Stimulated activated CD4-positive, alpha-beta T cell treated with anti-CD3 and anti-CD28 coated beads, TNF-alpha, amount 100 ng/mL, for 24 hours (primary cell): ENCODE measurements at places on chromosomes 6 and 20.

DNA sequence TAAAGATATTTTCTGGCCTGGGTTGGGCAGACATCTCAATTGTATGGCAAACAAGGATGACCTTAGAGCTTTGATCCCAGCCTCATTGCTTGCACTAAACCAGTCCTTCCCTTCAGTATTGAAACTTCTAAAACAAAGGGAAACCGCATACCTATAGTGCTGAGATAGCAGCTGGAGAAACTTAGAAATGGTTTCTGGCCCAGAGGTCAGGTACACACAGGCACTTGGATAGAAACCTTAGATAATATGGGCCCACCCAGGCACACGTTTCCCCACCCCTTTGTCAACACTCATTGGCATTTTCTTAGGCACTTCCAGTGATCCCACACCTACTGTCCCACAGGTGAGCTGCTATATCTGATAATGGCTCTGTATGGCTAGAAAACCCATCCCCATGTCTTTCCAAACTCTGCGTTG lies 22.1 kb downstream of the NRSN1 start:
- DNase-seq, result no peak

DNA sequence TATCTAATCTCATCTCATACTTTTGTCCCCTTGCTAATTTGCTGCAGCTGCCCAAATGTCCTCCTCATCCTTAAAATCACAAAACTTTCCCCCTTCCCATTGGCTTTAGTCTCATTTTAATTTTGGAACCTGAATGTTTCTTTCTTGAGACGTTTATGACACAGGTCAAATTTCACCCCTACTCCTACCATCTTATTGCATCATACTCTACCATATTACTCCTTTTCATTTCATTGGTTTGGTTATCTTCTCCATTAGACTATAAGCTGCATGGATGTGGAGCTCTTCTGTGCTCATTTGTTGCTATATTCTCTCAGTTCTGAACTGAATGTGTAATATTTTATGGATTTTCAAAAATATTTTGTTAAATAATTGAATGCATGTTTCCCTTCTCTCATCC lies 688.6 kb downstream of the CBLN4 start:
- no peak for DNase-seq

GRCh38 chr6:122778985-122779661 lies 393 bp upstream of the FABP7 start:
- DNase-seq, result no peak

GRCh38 chr6:70503813-70504465 lies 62.8 kb upstream of the SDHAF4 start:
- no peak for DNase-seq

GRCh38 chr20:3890398-3890751 lies 1.2 kb downstream of the PANK2 start:
- no peak for DNase-seq

- no peak for DNase-seq
Observed at GRCh38 chr6:132498638-132499037, 14.3 kb downstream of the STX7 start.

DNA sequence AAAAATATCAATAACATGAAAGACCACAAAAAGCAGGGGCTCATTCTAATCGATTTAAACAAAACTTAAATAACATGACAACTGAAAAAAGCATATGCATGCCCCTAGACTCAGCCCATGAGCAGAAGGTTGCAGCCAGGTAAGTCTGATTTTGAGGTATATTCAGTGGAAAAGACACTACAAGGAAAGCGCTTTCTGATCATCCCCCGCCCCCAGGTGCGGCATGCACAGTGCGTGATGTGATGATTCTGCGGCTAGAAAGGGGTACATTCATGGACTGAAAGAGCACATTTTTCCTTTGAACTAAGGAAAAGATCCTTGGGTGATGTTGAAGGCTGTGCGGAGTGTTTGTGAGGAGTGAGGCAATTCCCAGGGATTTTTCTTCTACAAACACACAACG lies 16.9 kb upstream of the FOXC1 start:
- no peak for DNase-seq

DNA sequence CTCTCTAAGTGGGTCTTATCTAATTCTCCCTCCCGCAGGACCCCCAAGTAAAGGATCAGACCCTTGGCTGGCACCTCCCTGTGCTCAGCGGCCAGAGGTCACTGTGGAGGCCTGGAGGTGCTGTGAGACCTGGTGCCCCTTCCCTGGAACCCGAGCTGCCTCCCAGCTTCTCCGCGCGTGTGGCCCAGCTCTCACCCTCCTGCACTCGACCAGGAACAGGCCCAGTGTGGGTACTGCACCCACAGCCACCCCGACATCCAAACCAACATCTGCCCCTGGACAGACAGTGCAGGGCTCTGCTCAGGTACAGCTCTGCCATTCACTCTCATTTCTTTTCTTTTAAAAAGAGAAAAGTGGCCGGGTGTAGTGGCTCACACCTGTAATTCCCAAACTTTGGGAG lies 42.4 kb downstream of the TMEM242 start:
- no peak for DNase-seq

DNA sequence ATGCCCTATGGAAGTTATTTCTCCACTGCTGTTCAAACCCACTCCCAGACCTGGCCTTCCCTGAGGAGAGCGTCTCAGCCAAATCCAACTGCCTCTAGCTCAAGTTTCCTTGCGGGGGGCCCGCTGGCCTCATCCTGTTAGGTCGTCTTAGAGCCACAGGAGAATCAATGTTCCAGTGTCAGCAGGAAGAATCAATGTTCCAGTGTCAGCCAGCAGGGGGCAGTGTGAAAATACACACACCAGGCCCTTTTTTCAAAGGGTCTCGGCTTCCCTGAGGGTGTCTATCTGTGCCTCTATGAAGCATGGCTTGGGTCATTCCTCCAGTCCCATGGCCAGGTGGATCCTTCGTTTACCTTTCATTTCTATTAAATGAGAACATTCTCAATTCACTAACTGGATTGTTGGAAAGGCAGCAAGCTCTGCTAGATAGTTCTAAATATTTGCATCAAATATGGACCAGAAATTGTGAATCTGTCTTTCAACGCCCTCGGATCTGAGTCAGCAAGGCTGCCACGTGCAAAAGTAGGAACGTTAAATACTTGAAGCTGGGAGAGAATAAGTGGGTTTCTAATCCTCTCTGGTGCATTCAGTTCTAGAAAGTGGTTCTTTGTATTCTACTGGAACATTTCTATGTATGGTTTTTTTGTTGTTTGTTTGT lies 19.2 kb downstream of the PRND start:
- peak; percentile 38 for DNase-seq

DNA sequence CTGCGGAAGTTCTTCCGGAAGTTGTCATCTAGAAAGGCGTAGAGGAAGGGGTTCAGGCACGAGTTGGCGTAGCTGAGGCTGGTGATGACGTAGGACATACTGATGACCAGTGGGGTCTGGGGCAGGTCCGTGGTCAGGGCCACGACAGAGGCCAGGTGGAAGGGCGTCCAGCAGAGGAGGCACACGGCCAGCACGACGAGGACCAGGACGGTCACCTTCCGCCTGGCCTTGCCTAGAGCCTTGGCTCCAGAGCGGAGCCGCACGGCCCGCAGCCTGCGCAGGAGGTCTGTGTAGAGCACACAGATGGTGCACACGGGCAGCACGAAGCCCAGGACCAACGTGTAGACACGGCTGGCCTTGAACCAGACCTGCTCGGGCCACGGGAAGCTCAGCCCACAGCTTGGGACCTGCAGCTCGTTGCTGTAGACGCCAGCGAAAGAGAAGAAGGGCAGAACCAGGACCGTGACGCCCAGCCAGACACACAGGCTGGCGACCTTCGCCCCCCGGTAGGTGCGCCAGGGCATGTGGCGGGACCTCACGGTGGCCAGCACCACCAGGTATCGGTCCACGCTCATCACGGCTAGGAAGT lies 1.4 kb downstream of the NPBWR2 start:
- no peak for DNase-seq

GRCh38 chr6:9943986-9944385 lies 470.9 kb downstream of the TFAP2A start:
- DNase-seq, result no peak

GRCh38 chr6:131949909-131950766 lies 1.0 kb downstream of the CCN2 start:
- DNase-seq, result no peak

GRCh38 chr20:41133709-41134361 lies 3.5 kb upstream of the PLCG1 start:
- peak; percentile 43 for DNase-seq

- DNase-seq, result no peak
Observed at GRCh38 chr6:21087188-21087587, 506.4 kb upstream of the SOX4 start.

DNA sequence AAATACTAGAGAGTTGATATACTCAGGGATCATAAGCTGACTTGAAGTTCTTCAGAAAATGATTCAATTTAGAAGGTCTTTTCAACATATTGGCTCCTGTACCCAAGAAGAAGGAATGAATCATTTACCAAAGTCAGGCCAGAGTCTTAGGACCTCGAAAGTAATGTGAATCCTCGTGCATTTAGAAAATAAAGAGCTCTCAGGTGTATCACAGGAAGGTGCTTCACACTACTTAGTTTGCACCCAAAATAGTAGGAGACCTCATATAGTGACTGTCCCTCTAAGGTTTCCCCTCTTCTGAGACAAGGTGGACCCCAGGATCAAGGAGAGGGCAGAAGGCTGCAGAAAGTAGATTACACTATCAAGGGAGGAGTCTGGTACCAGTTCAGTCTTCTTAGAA lies 71.8 kb downstream of the F13A1 start:
- no peak for DNase-seq

GRCh38 chr6:130752267-130752666 lies 74.9 kb upstream of the SMLR1 start:
- no peak for DNase-seq

- no peak for DNase-seq
Observed at GRCh38 chr20:7773511-7773910, 166.7 kb downstream of the HAO1 start.

- no peak for DNase-seq
Observed at GRCh38 chr20:1118004-1118335, 432 bp upstream of the PSMF1 start.

GRCh38 chr6:111957623-111958315 lies 84.5 kb upstream of the FYN start:
- DNase-seq, result no peak
